ENCODE measurements at places on chromosomes 4 and X.

DNA sequence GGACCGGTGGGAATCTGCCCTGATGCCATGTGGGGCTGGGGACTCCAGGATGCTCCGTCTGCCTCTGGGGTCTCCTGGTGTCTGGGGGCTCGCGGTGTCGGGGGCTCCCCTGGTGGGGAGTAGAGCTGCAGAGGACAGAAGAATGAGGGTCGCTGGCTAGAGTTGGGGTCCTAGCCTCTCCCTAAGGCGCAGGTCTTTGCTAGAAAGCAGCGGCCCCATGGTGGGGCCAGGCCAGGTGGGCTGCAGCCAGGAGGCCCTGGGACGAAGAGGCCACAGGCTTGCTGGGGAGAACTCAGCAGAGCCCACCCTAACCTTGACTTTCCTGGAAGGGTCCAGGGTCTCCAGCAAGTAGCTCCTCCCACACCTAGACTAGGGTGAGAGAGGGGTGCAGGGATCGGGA is 21.4 kb downstream of the FGFRL1 start:
- no peak for DNase-seq

DNA sequence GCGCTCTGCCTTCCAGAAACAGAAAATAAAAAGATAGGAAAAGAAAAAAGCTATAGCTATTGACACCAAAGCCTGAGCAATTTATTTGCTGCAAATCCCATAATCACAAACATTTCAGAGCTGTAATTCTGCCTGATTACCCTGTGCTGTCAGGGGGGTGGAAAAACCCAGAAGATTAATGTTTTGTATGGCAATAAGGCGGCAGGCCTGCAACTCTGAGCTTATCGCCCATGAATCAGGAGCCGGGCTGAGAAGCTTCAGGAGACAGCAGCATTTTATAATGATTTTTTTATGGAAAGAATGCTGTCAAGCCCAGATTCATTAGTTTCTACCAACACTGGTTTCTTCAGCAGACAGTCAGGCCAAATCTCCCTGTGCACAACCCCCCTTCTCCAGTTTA is 82.6 kb upstream of the TMEM164 start:
- DNase-seq = no peak

- DNase-seq = peak; percentile 39
These were observed 538.6 kb downstream of the ANKRD50 start for GRCh38 chr4:124173912-124174311.

DNA sequence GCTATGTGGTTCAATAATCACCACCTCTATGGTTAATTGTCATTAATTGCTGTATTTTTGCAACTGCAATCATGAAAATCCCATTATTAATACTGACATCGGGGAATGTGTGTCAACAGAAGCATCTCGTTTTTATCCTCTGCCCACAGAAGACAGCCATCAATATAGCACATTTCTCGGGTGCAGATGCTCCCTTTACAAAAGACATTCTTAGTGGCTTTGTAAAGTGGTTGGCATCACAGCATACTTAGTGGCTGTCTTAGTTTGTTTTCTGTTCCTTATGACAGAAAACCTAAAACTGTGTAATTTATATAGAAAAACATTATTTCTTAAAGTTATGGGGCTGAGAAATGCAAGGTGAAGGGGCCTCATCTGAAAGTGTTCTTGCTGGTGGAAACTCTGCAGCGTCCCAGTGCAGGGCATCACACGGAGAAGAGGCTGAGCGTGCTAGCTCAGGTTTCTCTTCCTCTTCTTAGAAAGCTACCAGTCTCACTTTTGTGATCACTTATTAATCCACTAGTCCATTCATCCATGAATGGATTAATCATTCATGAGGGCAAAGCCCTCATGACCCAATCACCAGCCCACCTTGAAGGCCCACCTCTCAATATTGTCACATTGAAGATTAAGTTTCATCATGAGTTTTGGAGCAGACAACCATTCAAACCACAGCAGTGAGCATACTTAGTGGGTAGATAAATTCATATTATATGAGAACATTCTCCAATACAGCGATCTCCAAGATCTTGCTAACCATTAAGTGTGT is 1067.7 kb upstream of the PABPC4L start:
- no peak for DNase-seq

DNA sequence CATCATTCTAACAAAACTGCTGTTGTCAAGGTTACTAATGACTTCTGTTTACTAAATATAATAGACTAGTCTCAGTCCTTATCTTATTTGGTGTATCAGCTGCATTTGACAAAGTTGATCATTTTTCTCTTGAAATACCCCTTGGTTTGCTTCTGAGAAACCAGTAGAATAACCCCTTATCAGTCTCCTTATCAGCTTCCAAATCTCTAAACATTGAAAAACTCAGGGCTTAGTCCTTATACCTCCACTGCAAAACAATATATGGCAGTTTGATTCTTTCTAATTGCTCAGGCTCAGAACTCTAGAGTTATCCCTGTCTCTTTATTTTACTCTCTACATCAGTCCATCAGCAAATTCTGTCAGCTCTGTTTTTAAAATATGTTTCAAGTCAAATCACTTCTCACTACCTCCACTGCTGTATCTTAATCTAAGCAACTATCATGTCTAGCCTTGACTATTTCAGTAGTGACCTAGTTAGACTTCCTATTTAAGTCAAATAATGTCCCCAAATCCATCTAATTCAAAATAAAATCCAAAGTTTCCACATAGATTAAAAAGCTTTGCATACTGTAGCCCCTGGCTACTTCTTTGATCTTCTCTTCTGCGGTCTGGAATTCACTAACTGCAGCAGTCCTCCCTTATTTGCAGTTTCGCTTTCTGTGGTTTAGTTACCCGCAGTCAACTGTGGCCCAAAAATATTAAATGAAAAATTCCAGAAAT is 87.1 kb upstream of the NPNT start:
- DNase-seq = no peak

GRCh38 chr4:52196606-52197130 is 145.6 kb downstream of the SPATA18 start:
- DNase-seq = no peak

DNA sequence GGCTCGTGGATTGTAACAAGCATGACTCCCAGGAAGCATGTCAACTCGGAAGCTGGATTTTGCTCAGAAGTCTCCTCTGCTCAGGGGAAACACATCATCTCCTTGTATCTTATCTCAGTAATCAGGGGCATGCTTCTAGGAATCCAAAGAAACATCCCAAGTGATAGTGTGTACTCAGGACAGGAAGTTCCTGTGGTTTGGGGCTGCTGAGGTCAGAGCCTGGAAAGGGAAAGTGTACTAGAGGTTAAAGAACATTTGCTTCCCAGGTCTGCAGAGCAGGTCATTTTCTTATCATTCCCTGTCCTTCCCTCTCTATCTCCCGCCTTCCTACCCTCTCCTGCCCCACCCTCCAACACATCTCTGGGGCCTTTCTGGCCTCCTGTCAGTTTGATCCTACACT is 38.8 kb downstream of the SLC34A2 start:
- no peak for DNase-seq

- no peak for DNase-seq
These were observed 38.7 kb upstream of the THOC2 start for GRCh38 chrX:123771449-123772064.

- DNase-seq = no peak
These were observed 57.6 kb upstream of the RBPJ start for GRCh38 chr4:26263165-26263564.

- no peak for DNase-seq
These were observed 17.1 kb upstream of the ARHGEF6 start for GRCh38 chrX:136797787-136798186.

DNA sequence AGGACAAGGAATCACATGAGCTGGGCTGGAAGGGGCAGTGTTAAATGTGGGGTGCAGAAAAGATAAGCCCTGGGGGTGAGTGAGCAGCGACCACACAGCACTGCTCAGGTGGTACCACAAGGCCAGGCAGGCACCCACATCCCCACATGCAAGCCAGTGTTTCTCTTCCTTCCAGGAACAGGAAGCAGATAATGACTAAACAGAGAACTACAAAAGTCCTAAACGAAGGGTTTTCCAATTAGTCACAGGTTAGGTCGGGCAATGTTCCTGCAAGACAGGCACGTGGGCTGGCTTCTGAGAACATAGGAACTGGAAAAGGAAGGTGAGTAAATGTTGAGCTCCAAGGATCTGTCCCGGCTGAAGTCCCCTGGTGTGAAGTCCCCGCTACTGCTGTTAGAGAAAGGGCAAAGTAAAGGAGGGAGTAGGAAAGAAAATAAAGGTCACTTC is 19.5 kb downstream of the RELL1 start:
- DNase-seq = no peak

DNA sequence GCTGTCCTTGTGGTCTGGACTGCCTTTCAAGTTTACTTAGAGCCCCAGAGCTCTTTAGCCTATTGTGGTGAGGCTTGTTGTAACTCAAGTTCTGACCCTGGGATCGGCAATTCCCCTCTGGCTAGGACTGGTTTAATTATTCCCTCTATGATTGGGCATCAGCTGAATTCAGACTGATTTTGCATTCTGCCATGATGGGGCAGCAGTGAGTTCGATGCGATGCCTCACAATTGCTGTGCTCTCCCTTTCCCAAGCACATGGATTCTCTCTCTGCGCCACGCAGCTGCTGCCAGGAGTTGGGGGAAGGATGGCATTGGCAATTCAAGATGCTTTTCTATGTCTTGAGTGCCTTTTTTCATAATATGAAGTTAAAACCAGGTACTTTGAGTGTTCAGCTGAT is 327.8 kb upstream of the CXorf51B start:
- DNase-seq = no peak

DNA sequence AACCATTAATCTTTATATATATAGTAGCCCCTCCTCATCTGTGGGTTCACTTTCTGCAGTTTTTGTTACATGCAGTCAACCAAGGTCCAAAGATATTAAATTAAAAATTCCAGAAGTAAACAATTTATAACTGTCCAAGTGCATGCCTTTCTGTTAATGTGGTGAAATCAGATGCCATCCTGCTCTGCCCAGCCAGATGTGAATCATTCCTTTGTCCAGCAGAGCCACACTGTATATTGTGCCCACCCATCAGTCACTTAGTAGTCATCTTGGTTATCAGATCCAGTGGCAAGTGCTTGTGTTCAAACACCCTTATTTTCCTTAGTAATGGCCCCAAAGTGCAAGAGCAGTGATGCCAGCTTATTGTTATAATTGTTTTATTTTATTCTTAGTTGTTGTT is 17.2 kb upstream of the PRDM5 start:
- DNase-seq = no peak

- no peak for DNase-seq
These were observed 621.4 kb downstream of the GABRG1 start for GRCh38 chr4:45502471-45502870.

- peak; percentile 24 for DNase-seq
These were observed 64.5 kb upstream of the PRSS12 start for GRCh38 chr4:118417325-118417724.

- peak; percentile 39 for DNase-seq
These were observed 30.4 kb downstream of the SMAD1 start for GRCh38 chr4:145511913-145512522.

GRCh38 chr4:142944565-142944964 is 98.5 kb upstream of the INPP4B start:
- DNase-seq = peak; percentile 10

- no peak for DNase-seq
These were observed 16.4 kb downstream of the ZNF732 start for GRCh38 chr4:288891-289290.
